Stimulated activated CD4-positive, alpha-beta T cell treated with anti-CD3 and anti-CD28 coated beads, Interleukin-1b, Interleukin-23, amount 100 ng/mL, for 1 hour (primary cell): ENCODE measurements at places on chromosomes 7 and 10.

- no peak for DNase-seq
Observed at GRCh38 chr7:117118579-117119180, 165.4 kb downstream of the ST7 start.

- peak; percentile 63 for DNase-seq
Observed at GRCh38 chr7:74083117-74083876, at the start of gene LIMK1. LIMK1 (plus strand) TSS chr7:74083804; CDS start chr7:74083991, 187 bp downstream.

- no peak for DNase-seq
Observed at GRCh38 chr10:60816628-60817397, 38.5 kb downstream of the CDK1 start.

DNA sequence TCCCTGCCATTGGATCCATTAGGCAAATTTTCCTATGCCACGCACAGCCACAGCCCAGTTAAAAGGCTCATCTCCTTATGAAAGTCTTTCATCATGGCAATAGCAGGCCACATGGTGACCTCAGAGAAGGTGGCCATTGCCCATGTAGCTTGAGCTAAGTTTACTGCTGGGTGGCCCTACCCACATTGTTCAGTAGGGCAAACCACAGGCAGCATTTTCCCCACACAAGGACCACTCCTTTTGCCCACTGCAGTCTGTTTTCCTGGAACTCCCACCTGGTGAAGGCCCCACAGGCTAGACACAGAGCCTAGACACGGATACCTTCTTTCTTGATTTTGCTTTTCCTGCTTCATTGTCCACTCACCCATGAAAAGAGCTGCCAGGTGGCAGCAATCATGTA lies 101.5 kb upstream of the NPVF start:
- DNase-seq, result no peak

GRCh38 chr7:79789584-79790345 lies 336.3 kb upstream of the MAGI2 start:
- DNase-seq, result no peak

- DNase-seq, result no peak
Observed at GRCh38 chr10:51920672-51921071, 221.3 kb upstream of the CSTF2T start.

GRCh38 chr10:96578633-96579032 lies 8.2 kb downstream of the TM9SF3 start:
- DNase-seq, result no peak

DNA sequence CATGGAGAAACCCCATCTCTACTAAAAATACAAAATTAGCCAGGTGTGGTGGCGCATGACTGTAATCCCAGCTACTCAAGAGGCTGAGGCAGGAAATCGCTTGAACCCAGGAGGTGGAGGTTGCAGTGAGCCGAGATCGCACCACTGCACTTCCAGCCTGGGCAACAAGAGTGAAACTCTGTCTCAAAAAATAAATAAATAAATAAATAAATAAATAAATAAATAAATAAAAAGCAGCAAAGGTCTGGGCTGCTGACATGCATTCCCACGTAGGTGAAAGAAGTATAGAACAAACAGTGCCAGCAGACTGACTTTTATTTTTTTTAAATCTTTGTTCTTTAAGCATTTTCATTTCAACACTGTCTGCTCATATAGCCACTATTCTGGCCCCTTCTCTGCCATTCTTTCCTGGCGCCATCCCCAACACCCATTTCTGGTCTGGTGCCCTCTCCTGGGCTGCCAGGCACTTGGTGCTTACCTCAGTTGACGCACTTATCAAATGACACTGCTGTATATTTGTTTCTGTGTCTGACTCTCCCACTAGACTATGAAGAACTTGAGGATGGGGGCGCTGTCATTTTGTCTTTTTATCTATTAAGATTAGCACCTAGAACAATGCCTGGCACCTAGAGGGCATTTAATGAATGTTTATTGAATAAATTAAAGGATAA lies 15.6 kb downstream of the FAM107B start:
- DNase-seq, result no peak

- DNase-seq, result no peak
Observed at GRCh38 chr10:49527061-49527460, 11.9 kb downstream of the ERCC6 start.

DNA sequence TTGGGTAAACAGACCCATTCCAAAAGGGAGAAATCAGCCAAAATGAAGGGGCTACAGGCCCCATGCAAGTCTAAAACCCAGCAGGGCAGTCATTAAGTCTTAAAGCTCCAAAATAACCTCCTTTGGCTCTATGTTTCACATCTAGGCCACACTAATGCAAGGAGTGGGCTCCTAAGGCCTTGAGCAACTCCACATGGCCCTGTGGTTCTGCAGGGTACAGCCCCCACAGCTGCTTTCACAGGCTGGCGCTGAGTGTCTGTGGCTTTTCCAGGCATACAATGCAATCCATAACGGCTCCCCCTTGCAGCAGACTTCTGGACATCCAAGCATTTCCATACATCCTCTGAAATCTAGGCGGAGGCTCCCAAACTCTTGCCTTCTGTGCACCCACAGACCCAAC lies 9.0 kb downstream of the TMEM243 start:
- no peak for DNase-seq

DNA sequence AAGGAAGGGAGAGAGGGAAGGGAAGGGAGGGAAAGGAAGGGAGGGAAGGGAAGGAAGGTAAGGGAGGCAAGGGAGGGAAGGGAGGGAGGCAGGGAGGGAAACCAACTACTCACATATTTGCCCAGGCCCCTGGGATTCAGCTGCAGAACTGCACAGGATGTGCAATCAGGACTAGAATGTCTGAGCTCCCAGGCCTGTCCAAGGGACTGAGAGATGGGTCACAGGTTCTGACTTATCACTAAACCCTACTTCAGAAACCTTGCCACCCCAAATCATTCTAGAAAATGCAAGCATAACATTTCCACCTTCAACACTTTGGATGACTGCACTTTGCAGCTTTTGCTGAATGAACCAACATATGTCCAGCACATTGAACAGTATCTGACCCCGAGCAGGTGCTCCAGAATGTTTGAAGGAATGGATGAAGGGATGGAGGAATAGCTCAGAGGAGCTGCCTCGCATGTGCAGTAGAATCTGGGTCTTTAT lies 245.3 kb downstream of the KCNMA1 start:
- no peak for DNase-seq

GRCh38 chr10:86592413-86592812 lies 61.9 kb upstream of the OPN4 start:
- DNase-seq, result no peak

DNA sequence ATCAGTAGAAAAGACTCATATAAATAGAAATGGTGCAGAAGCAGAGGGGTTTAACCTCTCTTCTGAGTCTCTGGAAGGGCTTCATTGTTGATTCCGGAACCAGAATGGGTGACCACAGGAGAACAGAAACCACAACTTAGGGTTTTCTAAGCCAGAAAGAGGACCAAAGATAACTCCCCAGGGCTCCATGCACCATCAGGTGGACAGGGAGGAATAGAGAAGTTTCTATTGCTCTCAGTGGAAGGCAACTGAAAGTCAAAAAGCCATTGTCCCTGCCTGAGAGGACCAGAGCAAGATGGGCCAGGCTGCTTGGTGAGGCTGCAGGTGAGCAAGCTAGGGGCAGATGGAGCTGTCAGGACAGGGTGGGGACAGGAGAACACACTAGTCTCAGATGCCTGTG lies 14.6 kb upstream of the NPS start:
- no peak for DNase-seq

GRCh38 chr10:83991986-83992753 lies 147.1 kb upstream of the GHITM start:
- DNase-seq, result no peak

DNA sequence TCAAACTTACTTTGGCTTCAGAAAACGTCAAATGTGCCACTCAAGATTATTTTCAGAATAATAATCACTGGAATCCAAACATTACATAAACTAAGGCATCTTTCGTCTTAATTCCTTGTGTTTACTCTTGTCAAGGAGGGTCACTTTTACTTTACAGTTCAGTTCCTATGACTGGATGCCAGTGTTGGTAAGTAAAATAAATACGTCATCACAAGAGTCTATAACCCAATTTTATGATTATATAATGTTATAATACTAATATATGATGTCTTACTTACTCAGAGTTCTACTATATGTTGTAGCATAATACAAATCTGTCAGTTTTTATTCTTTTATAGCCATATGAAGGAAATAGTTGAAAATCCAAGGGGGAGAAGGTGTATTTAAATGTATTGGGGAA lies 123.8 kb downstream of the GPR85 start:
- no peak for DNase-seq

DNA sequence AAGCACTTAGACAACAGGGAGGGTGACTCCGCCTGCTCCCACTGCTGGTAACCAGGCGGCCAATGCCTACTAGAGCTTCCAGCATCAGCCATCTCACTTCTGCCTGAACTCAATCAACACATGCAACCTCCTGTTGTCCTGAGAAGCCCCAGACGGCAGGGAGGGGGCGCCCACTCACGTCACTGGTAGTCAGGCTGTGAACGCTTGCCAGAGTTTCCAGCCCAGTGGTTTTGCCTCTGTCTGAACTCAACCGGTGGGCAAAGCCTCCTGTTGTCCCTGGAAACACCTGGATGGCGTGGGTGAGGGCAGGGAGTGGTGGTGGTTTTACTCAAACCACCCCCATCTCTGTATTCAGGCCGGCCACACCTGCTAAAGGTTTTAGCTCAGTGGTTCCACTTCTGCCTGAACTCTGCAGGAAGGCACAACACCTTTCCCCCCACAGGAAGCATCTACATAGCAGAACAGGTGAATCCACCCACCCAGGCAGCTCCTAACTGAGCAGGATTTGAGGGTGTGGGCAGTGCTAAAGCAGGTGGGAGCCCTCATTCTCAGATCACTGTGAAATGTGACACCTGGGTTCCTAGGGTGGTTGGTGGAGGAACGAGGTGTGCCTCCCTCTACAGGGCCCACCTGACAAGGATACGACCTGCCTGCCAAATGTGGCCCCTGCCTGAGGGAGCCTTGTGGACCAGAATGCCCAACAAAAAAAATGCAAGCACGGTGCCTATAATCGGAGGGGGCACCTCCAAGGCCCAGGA lies 563.0 kb upstream of the SEMA3D start:
- no peak for DNase-seq

DNA sequence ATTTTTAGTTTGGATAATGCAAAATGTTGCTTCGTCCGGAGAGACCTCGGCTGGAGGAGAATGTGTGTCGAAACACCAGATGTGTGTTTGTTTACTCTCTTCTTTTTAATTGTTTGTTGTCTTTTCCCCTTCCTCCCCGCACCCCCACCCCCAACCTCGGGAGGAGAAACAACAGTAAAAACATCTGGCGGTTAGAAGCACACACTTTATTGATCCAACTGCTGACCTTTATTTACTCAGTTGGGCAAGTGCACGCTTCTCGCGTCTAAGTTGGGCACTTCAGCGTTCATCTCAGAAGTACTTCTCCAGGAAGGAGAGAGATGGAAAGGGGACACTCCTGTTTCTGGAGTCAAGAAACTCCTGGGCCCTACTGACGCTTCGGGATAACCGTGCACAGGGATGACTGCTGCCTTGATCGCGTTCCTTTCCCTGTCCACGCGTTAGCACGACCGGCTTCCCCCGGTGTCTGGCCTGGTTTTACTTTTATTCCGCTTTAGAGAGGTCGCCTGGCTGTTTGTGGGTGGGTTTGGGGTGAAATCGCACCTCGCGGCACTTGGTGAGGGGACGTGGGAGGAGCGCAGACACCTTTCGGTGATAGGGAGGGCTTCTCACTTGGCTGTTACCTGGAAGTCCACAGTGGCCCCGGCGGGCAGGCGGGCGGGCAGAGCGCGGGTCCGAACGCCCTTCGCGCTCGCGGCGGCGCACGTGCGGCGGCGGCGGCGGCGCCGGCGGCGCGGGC lies 168.3 kb upstream of the PPP1R3A start:
- DNase-seq, result no peak

GRCh38 chr10:127414024-127414423 lies 135.1 kb upstream of the NPS start:
- DNase-seq, result no peak

DNA sequence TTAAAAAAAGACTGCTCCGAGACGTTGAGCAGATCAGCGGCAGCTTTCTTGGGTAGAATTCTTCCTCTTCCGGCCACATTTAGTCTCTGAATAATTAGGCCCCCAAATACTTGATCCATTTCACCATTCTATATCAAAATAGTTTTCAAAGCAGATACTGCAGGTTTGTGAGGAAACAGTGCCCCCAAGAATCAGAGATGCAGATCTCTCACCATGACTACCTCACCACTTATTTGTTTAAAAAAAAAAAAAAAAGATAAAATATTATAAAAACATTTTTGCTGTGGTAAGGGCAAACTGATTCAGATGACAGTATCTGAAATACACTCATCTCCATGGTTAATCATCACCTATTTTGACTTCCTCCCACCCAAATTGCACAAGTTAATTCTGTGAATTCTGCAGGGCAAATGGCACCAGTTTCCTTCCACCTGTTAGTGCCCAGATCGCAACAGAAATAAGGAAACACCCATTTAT lies 210.4 kb downstream of the FAM107B start:
- no peak for DNase-seq

DNA sequence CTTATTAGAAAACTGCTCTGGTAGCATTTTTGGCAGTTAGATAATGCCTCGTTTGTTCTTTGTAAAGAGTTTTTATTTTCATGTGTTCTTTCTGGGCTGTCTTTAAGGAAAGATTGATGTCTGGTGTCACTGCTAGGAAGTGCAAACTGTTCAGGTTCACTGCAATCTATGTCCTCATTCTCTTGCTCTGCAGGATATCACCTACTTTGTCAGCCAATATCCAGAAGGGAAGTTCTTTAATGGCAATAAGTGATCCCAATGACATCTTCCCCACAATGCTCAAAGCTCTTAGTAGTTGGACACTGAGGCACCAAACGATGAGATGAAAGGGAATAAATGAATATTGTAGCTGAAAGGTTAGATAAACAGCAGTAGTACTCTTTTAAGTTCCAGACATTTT lies 115.1 kb downstream of the AGMO start:
- DNase-seq, result no peak

DNA sequence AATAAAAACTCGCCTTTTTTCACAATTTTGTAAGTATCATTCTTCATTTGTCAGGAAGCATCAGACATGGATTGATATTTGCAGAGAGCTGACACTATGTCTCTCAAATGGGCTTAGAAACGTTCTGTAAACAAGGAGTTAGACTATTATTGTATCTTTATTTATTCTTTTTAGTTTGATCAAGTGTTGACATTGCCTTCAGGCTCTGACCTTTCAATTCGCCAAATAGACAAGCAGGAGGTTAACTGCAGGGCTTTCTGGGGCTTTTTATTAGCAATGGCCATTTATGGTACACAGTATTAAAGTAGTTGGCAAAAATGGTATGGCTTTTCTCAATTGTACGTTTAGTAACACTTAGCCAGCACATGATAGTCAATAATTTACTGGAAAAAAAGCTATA lies 221.7 kb downstream of the ZWINT start:
- DNase-seq, result no peak

DNA sequence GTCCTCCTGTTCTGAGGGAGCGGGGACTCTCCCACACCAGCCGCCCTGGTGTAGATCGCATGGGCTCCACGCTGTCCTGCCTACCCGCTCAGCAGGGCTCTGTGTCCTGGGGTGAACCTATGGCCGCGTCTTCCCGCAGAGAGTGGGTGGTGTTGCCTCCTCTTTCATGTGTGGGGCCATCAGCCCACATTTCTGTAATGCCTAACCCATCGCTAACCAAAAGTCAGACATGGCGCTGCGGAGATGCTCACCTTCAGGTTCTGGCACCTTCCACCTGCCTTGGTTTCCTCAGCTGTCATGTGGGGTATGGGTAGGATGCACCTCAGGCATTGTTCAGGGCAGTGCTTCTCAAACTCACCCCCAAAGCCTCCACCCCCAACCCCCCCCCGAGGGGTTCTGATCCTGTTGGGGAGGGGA lies 50.5 kb upstream of the CAMK2B start:
- no peak for DNase-seq

GRCh38 chr10:43623351-43623750 lies 17.1 kb downstream of the ZNF485 start:
- DNase-seq, result no peak

GRCh38 chr7:26627891-26628341 lies 236.5 kb downstream of the SKAP2 start:
- DNase-seq, result no peak
